ENCODE measurements at places on chromosomes 12 and 14. TPM values are rescaled to one million over a fixed set of nuclear protein-coding genes. Genes with fewer than 3 reads are reported as not detected.

The BCL11B gene
- 9.9 TPM for total RNA-seq

The TCL1A gene
- total RNA-seq = 3.2 TPM

DNA sequence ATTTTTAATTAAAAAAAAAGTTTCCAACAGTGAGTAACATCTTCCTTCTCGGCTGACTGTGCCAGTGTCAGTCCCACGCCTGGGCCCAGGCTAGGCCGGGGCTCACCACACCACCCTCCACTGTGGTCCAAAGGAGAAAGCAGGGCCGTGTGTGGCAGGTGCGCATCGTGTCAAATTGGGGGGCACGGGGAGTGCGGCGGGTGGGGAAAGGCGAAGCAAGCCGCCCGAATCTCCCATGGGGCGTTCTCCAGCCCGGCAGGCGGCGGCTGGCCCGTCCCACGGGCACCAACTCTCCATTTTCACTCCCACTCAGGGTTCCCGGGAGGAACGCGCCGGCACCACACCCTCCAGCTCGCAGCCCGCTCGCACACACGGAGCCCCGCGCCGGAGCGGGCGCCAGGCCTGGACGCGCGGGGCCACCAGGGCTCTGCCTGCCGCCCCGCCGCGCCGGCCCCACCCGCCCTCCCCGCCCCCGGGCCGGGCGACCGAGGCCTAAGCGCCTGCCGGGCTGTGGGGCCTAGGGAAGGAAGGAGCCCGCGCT, 604 bp downstream of the EEA1 start:
- peak; percentile 55 for DNase-seq
- peaks cover 5% of the 10 kb centered on the region for H3K4me1 ChIP-seq
- peak overlapping the region; percentile 89 for H3K4me3 ChIP-seq
- peak overlapping the region; percentile 98 for H3K27ac ChIP-seq
- no peaks in the 10 kb centered on the region for H3K27me3 ChIP-seq

GRCh38 chr12:68425998-68426397, 93.8 kb upstream of the MDM1 start:
- no peaks in the 10 kb centered on the region for H3K4me1 ChIP-seq
- no peaks in the 10 kb centered on the region for H3K27me3 ChIP-seq
- no peak for DNase-seq
- no peak overlapping the region for H3K27ac ChIP-seq
- no peaks in the 10 kb centered on the region for H3K36me3 ChIP-seq
- H3K4me3 ChIP-seq = no peak overlapping the region

GRCh38 chr12:50271724-50272247, 11.5 kb downstream of the LIMA1 start:
- H3K27me3 ChIP-seq = no peaks in the 10 kb centered on the region
- DNase-seq = no peak
- H3K36me3 ChIP-seq = no peaks in the 10 kb centered on the region
- no peak overlapping the region for H3K4me3 ChIP-seq
- H3K27ac ChIP-seq = peak overlapping the region; percentile 65
- peaks cover 45% of the 10 kb centered on the region for H3K4me1 ChIP-seq

DNA sequence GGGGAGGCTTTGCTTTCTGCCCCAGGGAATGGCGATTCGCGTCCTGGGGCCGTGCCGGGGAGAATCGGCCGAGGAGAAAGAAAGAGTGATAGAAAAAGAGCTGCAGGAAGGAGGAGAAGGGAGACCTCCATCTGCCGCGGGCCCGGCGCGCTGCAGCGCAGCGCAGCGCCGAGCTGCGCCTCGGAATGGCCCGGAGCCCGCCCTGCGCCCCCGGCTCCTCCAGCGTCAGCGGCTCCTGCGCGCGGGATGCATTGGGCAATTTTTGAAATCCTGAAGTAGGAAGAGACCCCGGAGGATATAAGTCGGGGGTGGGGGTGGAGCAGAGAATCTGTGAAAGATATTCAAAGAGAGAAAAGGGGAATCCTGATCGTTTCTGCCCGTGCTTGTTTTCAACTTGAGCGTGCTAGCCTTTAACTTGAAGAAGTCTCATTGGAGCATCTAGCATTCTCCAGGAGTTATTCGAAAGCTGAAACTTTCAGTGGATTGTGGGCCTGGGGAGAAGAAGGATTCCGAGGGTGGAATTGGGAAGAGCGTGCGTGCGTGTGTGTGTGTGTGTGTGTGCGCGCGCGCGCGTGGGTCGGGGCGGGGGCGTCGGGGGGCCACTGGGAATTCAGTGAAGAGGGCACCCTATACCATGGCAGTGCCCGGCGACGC, 441 bp downstream of the PDE3A start:
- no peaks in the 10 kb centered on the region for H3K36me3 ChIP-seq
- H3K4me3 ChIP-seq = peak overlapping the region; percentile 50
- no peak for DNase-seq
- no peaks in the 10 kb centered on the region for H3K27me3 ChIP-seq

The CD163L1 gene
- total RNA-seq = 7.2 TPM

The FAM90A1 gene
- 5.8 TPM for total RNA-seq

The KSR2 gene
- 0.53 TPM for total RNA-seq

The C14orf93 gene
- 34.4 TPM for total RNA-seq

The SIX1 gene
- total RNA-seq = not detected

GRCh38 chr14:88289996-88290395, 33.1 kb downstream of the KCNK10 start:
- no peaks in the 10 kb centered on the region for H3K27me3 ChIP-seq
- no peak overlapping the region for H3K27ac ChIP-seq
- H3K4me3 ChIP-seq = no peak overlapping the region
- no peaks in the 10 kb centered on the region for H3K36me3 ChIP-seq
- H3K4me1 ChIP-seq = no peaks in the 10 kb centered on the region

- H3K27ac ChIP-seq = no peak overlapping the region
- no peaks in the 10 kb centered on the region for H3K27me3 ChIP-seq
- H3K4me1 ChIP-seq = peaks cover 6% of the 10 kb centered on the region
- DNase-seq = no peak
Observed at GRCh38 chr12:54386403-54387113, 2.0 kb upstream of the ZNF385A start.

- H3K36me3 ChIP-seq = no peaks in the 10 kb centered on the region
- no peak for DNase-seq
- no peaks in the 10 kb centered on the region for H3K27me3 ChIP-seq
- no peaks in the 10 kb centered on the region for H3K4me1 ChIP-seq
Observed at GRCh38 chr12:96143392-96143791, 50.8 kb upstream of the ELK3 start.

The EFCAB11 gene
- total RNA-seq = 3.3 TPM

DNA sequence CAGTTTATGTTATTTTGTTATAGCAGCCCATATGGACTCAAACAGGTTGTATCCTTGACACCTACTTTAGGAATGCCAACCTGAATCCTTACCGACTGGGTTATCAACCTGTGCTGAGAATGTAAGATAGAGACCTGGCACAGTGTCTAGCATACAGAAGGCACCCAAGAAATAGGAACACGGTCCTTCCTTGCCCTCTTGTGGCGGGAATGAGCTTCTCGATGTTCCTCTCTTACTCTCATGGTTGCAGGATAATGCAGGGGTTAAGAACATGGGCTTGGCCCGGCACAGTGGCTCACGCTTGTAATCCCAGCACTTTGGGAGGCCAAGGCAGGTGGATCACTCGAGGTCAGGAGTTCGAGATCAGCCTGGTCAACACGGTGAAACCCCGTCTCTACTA, 6.5 kb downstream of the C12orf43 start:
- no peaks in the 10 kb centered on the region for H3K27me3 ChIP-seq
- peak; percentile 82 for DNase-seq
- H3K4me1 ChIP-seq = no peaks in the 10 kb centered on the region
- H3K4me3 ChIP-seq = no peak overlapping the region

DNA sequence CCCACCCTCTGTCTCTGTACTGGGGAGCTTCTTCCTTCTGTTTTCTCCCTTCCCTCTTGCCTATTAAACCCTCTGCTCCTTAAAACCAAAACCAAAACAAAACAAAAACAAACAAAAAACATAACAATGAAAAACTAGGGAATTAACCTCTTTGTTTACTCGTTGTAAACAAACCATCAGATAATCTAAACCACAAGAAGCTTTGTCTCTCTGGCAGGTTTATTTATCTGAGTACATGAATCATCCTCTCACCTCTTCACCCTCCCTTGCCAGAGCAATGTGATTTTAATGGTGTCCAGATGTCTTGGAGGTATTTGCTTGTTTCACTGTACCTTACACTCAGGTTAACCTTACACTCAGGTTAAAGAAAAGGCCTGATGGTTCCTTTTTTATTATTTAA, 66.1 kb downstream of the DYRK2 start:
- H3K36me3 ChIP-seq = no peaks in the 10 kb centered on the region
- no peak for DNase-seq
- H3K27ac ChIP-seq = no peak overlapping the region
- H3K27me3 ChIP-seq = no peaks in the 10 kb centered on the region

DNA sequence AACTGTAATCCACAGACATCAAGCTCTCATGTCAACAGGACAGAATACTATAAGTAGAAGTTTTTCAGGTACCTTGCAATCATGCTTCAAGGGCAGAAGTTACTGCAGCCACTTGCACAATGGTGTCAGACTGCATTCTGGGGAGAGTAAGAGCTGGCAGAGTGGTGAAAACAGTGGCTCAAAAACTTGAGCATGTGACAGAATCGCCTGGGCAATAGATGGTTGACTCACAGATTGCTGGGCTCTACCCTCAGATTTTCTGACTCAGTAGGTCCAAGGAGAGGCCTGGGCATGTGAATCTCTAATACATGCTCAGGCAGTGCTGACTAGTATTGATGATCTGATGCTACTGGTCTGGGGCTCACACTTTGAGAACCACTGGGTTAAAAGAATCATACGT, 187.8 kb downstream of the TBX5 start:
- H3K27me3 ChIP-seq = no peaks in the 10 kb centered on the region
- no peak overlapping the region for H3K4me3 ChIP-seq
- DNase-seq = no peak
- no peak overlapping the region for H3K27ac ChIP-seq

DNA sequence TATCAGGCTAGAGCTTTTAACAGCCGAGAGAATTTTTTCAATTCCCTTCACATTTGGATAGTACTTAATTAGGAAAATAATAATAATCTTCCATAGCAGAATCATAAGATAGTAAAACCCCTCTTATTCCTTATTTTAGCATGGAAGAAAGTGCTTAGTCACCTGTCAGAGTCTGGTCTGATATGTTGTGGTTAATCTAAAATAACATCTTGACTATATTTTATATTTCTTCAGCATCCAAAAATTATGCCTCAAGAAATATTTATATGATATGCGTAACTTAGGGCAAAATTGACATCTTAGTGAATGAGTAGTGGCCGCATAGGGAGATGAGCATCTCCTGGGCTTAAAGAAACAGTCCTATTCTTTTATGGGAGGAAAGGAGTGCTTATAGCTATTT, 12.8 kb downstream of the CHURC1 start:
- peaks cover 59% of the 10 kb centered on the region for H3K36me3 ChIP-seq
- H3K27me3 ChIP-seq = no peaks in the 10 kb centered on the region
- no peak overlapping the region for H3K4me3 ChIP-seq
- H3K4me1 ChIP-seq = peaks cover 19% of the 10 kb centered on the region

GRCh38 chr12:32032205-32032810, 73.1 kb downstream of the RESF1 start:
- H3K36me3 ChIP-seq = no peaks in the 10 kb centered on the region
- no peaks in the 10 kb centered on the region for H3K4me1 ChIP-seq
- no peak overlapping the region for H3K4me3 ChIP-seq

- no peak overlapping the region for H3K4me3 ChIP-seq
- H3K27ac ChIP-seq = no peak overlapping the region
- H3K36me3 ChIP-seq = no peaks in the 10 kb centered on the region
- no peaks in the 10 kb centered on the region for H3K27me3 ChIP-seq
Observed at GRCh38 chr14:33435911-33436689, 497.4 kb downstream of the NPAS3 start.

The SRGAP1 gene
- total RNA-seq = 5.8 TPM

DNA sequence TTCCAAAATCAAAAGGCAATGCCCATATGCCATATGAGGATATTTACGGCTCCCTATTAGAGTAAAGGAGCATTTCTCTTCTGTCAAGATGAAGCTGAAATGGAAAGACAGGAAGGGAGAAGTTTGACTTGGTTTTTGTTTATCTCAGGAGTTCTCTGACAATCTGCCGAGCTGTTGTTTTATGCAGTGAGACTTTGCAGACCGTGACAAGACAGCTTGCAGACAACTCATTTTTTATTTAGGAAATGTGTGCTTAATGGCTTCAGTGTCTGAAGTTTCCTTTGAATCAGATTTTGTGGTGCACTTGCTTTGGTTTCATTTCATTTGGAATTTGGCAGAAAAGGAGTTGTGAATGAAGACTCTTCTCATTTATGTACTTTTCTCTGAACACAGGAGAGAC, 145.4 kb downstream of the C12orf50 start:
- no peak for DNase-seq
- no peaks in the 10 kb centered on the region for H3K4me1 ChIP-seq
- H3K27me3 ChIP-seq = no peaks in the 10 kb centered on the region
- H3K4me3 ChIP-seq = no peak overlapping the region

- H3K4me1 ChIP-seq = no peaks in the 10 kb centered on the region
- no peaks in the 10 kb centered on the region for H3K36me3 ChIP-seq
- no peak overlapping the region for H3K27ac ChIP-seq
- no peak for DNase-seq
Observed at GRCh38 chr14:63523735-63524426, 19.3 kb downstream of the PPP2R5E start.

- no peak overlapping the region for H3K27ac ChIP-seq
- DNase-seq = no peak
- no peaks in the 10 kb centered on the region for H3K4me1 ChIP-seq
Observed at GRCh38 chr14:69543341-69544115, 31.1 kb downstream of the CCDC177 start.

DNA sequence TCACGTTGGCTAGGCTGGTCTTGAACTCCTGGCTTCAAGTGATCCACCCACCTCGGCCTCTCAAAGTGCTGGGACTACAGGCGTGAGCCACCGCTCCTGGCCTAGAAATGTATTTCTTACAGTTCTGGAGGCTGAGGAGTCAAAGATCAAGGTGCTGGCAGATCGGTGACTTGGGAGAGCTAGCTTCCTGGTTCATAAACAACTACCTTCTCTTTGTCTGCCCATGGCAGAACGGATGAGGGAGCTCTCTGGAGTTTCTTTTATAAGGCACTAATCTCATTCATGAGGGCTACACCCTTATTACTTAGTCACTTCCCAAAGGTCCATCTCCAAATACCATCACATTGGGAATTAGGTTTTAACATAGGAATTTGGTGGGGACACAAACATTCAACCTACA, 38.9 kb downstream of the SLC17A8 start:
- H3K27ac ChIP-seq = peak overlapping the region; percentile 53
- H3K27me3 ChIP-seq = no peaks in the 10 kb centered on the region
- no peaks in the 10 kb centered on the region for H3K4me1 ChIP-seq
- H3K4me3 ChIP-seq = no peak overlapping the region
- peak; percentile 70 for DNase-seq

The GALNT8 gene
- 38.9 TPM for total RNA-seq

The ZNF140 gene
- total RNA-seq = 13.0 TPM

The HPD gene
- total RNA-seq = not detected

The CDK2 gene
- 10.7 TPM for total RNA-seq

The SYCP3 gene
- not detected for total RNA-seq

DNA sequence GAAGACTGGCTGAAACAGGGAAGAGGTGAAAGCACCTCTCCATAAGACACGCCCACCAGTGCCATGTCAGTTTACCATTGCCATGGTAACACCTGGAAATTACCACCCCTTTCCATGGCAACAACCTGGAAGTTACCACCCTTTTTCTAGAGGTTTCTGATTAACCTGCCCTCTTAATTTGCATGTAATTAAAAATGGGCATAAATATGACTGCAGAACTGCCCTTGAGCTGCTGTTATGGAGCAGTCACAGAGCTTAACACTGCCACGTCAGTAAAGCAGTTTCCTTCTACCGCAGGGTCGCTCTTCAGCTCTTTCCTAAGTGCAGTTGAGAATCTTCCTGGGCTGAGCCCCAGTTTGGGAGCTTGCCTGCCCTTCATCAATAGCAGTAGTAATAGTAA, 55.2 kb downstream of the RASSF3 start:
- H3K27me3 ChIP-seq = no peaks in the 10 kb centered on the region
- no peaks in the 10 kb centered on the region for H3K36me3 ChIP-seq
- no peak for DNase-seq
- H3K27ac ChIP-seq = peak overlapping the region; percentile 33
- peaks cover 50% of the 10 kb centered on the region for H3K4me1 ChIP-seq

All from Peyer's patch (tissue), 4 donors.